ENCODE measurements at places on chromosomes 11 and 22.

DNA sequence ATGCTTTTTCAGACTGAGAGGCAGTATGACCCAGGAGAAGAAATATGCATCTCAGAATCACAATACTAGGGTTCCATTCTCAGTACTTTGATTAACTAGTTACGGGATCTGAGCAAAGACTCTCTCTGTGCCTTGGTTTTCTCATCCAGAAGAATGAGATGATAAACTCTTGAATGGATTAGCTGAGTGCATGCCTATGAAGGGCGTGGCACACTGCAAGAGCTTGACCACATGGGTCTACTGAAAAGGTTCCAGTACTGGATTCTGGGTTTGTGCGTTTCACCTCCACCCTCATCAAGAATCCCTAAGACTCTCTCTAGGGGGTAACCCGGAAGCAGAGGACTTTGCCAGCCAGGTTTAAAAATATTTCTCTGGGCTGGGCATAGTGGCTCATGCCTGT is 25.6 kb downstream of the PGA5 start:
- DNase-seq, result no peak

DNA sequence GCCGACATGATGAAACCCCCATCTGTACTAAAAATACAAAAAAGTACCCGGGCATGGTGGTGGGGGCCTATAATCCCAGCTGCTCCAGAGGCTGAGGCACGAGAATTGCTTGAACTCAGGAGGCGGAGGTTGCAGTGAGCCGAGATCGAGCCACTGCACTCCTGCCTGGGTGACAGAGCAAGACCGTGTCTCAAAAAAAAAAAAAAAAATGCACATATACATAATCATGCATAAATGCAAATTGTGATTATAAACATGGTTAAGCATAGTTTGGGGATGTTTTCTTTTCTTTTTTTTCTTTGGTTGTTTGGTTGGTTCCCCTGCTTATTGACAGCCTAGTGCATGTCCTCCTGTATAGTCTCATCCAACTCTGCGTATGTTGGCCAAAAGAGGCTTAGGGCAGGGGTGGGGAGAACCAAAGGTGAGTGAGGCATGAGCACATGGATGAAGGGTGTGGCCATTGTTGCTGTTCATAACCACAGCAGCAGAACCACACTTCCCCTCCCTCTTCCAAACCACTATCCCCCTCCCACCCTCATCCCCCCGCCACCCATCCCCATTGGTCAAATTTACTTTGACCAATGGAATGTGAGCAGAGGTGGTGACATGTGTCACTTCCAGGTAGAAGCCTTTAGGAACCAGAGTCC is 6.9 kb upstream of the VPS37C start:
- no peak for DNase-seq

GRCh38 chr11:108713076-108713790 is 48.4 kb downstream of the DDX10 start:
- no peak for DNase-seq

DNA sequence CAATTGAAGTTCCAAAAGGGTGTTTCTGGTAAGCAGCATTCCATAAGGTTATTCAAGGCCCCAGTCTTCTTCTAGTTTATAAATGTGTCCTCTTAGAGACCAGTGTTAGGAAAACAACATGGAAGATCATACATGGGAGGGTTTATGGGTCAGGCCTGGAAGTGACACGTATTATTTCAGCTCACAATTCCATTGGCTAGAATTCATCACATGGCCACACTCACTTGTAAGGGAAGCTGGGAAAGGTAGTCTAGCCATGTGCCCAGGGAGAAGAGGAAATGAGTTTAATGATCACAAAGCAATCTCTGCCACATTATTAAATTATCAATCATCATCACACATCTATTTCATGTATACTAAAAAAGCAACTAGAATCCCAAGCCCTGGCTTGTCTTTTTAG is 181.7 kb upstream of the TBCEL start:
- DNase-seq, result no peak

- no peak for DNase-seq
Observed at GRCh38 chr11:69837791-69838190, 18.6 kb upstream of the FGF3 start.

DNA sequence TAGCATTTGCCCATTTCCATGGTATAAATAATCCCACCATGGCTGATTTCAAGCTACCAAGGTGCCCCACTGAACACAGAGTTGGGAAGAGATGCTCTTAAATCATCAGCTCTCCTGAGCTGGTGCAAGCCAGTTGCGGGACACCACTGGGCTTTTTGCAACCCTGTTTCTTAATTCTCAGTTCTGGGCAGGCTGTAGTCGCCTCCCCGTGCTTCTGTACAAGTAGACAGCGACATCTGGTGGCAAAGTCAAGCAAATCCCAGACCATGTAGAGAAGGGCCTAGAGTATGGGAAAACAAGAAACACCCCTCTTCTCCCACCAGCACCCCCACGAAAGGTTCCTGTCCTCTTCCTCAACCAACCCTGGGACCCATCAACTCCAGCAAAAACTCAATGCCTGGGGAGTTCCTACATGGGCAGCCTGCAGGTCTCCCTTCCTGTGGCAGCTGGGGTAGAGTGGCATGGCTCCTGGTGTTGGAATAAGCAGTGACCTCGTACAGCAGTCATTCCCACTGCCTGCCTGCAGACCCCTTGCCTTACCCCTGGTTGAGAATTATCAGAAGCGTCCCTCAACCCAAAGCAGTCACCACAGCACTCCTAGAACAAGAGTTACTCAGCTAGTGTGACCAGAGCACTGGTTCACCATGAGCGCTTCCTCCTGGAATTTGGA is 68.4 kb downstream of the IGLL5 start:
- peak; percentile 59 for DNase-seq

GRCh38 chr11:65141896-65142494 is 7.7 kb upstream of the SYVN1 start:
- no peak for DNase-seq

GRCh38 chr22:20022231-20022977 is 1.5 kb downstream of the TANGO2 start:
- no peak for DNase-seq

GRCh38 chr11:12587333-12587991 is 86.8 kb upstream of the TEAD1 start:
- DNase-seq, result no peak

GRCh38 chr22:46942799-46943785 is 180.6 kb downstream of the TBC1D22A start:
- peak; percentile 55 for DNase-seq

GRCh38 chr11:4127357-4127756 is 32.8 kb downstream of the RRM1 start:
- DNase-seq, result no peak

- DNase-seq, result no peak
Observed at GRCh38 chr11:75903276-75903675, 88.3 kb downstream of the UVRAG start.

- DNase-seq, result no peak
Observed at GRCh38 chr11:75602951-75603350, 40.9 kb downstream of the SERPINH1 start.

DNA sequence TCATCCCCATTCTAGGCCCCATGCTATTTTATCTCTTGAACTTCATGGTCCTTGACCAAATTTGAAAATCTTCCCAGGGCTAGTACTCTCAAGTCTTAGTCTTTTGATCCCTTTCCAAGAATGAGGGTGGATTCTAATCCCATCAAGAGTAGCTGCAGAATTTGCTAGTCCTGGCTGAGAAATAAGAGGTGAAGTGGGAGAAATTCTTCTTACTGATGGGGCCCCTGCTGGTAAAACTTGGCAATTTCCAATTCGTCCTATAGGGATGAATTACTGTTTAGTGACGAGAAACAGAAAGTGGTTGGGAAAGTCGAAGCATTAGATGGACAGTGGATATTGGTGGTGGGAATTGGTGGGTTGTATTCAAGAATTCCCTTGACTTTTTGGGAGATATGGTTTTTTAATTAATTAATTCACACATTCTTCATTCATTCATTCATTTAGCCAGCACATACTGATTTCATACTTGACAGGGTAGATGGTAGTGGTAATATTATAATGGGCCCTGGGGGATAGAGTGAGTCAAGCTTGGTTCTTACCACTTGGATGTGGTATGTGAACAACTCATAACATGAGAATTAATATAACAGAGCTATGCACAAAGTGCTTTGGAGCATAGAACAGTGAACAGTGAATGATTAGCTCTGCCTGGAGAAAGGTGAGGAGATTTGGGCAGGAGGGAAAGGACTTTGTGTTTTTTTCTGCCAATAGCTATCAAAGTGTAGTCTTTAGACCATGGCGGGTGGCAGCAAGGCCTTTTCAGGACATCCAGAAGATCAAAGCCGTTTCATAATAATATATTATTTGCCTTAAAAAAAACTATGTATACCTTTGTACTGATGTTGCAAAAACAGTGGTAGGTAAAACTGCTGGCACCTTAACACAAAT is 103.8 kb downstream of the STIM1 start:
- no peak for DNase-seq

DNA sequence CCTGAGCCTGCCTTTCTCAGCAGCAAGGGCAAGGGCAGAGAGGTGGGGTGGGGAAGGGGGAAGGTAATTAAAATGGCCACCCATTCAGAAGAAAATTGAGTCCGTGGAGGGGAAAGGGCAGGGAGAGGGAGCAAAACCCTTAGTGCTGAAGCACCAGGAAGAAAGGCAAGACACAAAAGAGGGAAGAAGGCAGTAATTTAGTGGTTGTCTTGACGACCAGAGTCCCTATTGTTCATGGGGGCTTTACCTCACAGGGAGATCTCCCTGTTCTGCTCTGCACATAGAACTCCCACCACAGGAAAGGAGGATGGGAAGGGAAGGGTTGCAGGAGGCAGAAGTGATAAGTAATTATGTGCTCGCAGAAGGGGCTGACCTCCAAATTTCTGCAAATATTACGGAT is 23.4 kb downstream of the SNX19 start:
- DNase-seq, result no peak

GRCh38 chr11:17063171-17064002 is 14.1 kb downstream of the RPS13 start:
- peak; percentile 75 for DNase-seq

DNA sequence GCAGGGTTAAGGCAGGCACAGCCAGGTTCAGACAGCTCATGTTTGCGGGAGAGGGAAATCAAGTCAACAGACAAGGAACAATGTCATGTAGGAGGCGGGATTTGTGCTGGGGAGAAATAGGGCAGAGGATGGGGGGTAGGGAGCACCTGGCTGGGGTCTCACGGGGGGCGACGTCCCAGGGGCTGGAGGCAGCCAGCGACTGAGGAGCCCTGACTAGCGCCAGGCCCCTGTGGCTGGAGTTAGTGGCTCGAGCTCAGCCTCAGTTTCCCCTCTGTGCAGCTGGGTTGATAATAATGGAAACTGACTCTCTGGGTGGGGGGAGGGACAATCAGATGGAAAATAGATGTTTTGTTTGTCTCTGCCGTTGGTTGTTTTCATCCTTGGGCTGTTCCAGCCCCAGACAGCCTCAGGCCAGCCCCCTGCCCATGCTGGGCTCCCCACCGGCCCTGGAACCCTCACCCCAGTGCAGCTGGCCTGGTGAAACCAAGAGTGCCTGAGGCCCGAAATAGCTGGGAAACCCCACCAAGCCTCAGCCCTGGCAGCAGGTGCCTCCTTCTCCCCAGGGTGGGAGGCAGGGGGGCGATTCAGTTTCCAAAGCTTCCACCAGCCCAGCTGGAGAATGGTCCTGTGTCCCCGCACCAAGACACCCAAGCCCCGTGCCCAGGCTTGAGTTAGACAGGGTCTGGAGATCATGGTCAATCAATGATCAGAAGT is 44.1 kb downstream of the IGLL5 start:
- DNase-seq, result no peak

- no peak for DNase-seq
Observed at GRCh38 chr22:25970999-25971811, 198.1 kb upstream of the SEZ6L start.

DNA sequence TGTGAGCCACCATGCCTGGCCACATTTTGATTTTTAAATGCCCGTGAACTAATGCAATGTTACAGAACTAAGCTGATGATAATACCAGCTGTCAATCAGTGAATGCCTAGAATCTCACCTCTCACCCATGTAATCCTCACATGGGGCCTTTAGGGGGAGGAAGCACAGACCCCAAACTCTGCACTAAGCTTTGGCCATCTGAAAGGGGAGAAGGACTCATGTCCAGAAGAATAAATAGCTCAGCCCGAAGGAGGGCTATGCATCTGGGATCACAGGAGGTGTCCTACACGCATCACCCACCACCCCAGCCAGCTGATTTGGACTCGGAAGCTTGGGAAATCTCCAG is 36.0 kb upstream of the YPEL1 start:
- no peak for DNase-seq

GRCh38 chr22:40050258-40050657 is 55.5 kb downstream of the FAM83F start:
- no peak for DNase-seq

DNA sequence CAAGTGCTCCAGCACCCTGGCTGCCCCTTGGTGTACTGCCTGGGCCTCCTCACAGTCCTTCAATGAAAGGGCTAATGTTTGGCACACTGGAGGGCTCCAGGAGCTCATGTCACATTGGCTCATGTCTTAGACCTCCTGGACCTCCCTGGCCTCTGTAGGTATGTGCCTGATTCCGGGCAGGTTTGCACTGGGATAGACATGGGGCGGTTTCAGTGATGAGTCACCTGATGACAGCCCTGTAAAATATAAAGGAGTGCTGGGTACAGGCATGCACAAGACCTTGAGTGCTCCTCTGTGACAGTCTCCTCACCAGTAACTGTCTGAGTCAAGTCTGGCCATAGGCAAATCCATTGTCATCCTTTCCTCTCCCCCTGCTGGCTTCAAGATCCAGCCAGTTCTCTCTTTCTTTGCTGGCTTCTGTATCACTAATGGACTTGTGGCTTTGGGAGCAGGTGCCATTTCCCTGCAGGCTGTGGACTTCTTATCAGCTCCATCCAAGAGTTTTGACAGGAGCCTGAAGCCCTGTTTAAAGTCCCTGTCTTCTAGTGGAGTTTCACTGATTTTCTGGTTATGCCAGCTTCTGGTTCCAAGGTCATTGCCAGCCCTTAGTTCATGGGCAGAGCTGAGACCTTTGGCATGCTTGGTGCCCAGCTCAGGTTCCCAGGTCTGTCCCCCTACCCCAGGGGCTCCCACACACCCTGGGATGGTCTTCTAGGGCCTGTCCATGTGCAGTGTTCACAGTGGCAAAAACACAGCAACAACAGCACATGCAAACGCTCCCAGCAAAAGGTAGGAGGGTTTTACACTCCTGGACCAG is 22.7 kb upstream of the P2RY2 start:
- no peak for DNase-seq

GRCh38 chr11:131504199-131504949 is 134.0 kb downstream of the NTM start:
- DNase-seq, result no peak

DNA sequence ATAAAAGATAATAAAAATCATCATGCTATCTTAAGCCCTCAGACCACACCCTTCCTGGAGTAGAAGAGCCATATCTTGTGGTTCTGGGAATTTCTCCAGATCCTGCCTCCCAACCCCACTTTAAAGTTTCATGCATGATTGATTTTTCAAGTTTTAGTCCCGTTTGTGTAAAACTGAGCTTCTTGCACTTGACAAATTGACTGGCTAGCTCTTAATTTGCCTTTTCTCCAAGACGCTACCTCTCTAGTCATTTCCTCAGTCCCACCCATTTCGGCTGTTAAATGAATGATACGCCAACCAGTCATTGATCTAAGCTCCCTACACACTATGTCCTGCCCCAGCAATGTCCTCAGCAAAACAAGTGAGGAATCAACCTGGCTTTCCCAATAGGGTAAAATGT is 71.8 kb upstream of the TEAD1 start:
- no peak for DNase-seq

GRCh38 chr11:112612250-112612849 is 348.9 kb upstream of the NCAM1 start:
- DNase-seq, result no peak

GRCh38 chr11:44693654-44694119 is 33.1 kb upstream of the TSPAN18 start:
- DNase-seq, result no peak
